ENCODE measurements at places on chromosomes 3 and 15.

DNA sequence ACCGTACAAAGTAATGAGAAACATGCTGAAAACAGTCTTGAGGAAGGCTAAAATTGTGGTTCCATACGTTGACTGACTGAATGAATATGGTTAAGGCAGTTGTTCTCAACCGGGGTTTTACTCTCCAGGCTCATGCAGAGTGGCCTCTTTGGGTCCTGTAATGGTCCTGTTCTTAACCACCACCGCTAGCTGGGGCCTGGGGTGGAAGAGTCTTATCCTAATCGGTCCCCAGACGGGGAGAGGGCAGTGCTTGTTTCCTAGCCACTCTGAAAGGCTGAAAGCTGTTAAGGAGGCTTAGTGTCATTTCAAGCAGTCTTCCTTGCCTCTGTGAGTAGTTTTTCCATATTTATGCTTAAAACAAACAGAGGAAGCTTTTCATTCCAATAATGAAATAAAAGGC is 32.0 kb downstream of the SELENOT start:
- no peak for DNase-seq

DNA sequence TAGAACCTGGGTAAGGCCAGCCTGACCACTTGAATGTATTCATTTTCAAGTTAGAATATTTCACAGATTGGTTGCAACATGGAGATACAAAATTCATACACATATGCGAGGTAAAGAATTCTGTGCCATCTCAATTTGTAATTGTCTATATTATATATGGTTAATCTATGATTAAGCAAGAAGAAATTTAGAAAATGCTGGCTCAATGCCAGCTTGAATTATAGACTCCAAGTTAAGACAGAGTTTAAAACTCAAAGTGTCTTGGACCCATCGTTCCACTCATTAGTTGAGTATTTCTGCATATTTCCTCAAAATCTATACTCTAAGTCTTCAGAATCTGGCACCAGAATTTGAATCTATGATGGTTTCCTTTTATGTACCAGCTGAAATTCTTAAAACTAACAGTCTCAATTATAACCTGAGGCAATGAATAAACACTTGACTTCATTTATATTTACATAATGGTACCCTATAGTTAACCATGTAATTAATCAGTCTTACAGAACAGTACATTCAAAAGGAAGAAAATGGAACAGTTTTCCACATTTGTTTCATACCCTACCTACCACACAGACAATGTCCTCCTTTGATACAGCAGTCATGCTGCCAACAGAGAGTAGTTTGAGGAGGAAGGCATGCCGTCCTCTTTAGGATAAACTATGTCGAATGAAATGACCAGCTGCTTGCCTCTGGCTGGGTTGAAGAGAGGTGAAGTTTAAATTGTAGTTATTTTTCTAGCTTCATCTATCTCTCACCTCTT is 95.7 kb downstream of the CD47 start:
- no peak for DNase-seq

- DNase-seq: no peak
Measured at GRCh38 chr3:72346526-72346926, 501.7 kb downstream of the SHQ1 start.

DNA sequence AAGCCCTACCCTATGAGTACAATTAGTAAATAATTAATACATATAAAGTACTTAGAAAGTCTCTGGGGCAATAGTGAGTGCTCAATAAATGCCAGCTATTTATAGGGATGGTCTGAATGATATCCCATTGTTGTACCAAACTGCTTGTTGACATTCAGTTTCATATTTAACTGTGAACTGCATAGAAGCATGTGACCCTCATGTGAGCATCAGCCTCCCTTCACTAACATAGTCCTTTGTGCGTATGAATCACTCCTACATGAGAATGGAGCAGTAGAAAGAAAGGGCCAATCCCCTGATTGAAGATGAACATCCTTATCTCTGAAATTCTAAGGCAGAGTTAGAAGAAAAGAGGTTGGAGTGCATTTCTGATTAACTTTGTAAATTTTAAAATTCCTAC is 68.7 kb upstream of the ATP10A start:
- DNase-seq: no peak

DNA sequence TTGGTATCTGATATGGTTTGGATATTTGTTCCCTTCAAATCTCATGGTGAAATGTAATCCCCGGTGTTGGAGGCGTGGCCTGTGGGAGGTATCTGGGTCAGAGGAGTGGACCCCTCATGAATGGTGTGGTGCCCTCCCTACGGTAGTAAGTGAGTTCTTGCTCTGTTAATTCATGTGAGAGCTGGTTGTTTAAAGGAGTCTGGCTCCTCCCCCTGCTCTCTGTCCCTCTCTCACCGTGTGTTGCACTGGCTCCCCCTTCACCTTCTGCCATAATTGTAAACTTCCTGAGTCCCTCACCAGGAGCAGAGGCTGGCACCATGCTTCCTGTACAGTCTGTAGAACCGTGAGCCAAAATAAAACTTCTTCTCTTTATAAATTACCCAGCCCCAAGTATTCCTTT is 246.9 kb upstream of the AGTR1 start:
- no peak for DNase-seq

DNA sequence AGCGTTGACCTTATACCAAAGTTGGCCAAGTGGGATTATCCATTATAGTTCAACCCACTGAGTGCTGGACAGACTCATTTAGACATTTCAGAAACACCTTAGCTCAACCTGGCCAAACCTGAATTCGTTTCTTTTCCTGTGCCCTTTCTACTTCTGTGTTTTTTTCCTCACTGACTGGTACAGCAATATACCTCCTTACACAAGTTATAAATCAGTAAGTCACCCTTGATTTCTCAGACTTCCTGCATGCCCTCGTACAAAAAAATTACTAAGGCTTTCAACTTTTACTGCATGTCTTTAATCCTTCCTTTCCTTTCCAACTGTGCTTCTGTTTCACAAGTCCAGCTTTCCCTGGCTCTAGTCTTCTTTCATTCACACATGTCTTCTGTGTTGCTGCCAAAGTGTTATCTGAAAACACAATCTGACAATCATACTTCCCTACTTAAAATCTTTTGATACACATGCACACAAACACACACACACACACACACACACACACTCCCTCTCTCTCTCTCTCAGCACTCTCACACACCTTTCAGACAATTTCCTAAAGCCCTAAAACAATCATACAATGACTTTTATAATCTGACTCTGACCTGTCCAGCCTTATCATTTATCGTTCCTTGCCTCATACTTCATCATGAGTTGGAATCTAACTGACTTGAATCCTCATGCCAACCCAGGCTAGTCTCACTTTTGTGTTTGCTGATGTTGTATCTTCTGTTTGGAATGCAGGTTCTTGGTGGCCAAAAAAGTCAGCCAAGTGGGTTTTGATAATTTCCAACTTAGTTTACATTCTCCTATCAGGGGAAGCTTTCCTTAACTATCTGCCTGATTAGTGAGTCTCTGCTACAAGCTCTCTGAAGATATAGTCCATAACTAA is 436.4 kb downstream of the NAALADL2 start:
- DNase-seq: no peak

DNA sequence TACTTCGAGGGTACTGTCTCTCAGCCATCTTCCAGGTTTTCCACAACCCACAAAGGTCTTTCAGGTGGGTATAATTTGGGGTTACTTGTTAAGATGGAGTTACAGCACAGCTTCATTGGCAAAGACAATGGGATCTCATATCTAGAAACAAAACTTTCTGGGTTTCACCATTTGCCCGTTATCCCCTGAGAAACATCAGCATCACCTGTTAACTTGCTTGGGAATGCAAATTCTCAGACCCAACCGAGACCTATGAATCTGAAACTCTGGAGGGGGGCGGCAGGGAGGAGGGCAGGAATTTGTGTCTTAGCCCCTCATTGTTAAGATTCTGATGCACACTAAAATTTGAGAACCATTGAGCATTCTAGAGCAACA is 176.4 kb downstream of the TNIK start:
- no peak for DNase-seq

DNA sequence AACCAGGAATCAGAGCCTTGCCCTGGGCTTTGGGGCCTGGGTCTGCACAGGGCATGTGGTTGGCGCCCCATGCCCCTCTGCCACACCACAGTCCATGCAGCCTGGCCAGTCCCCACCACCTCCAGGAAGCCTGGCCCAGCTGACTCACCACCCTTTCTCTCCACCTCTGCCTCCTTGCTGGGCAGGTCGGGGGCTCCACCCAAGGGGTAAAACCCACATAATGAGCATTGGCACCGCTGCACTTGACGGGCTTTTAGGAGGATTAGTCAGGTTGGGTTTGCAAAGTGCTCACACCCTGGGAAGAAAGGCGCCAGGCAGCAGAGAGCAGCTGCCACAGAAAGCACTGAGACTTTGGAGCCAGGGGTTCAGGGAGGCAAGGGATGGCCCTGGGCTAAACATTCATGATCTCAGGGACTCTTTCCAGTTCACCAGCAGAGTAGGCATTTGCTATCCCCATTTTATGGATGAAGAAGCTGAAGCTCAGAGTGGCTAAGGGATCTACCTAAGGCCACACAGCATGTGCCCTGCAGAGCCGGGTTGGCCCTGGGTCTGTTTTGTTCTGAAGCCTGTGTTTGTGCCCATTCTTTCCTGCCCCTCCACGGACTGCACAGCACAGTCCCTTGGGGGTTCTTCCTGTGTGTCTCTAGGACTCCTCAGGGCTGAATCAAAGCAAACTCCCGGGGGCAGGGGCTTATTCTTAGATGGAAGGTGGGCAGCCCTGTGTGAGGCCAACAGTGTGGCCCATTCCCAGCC is 113.4 kb downstream of the ETFA start:
- DNase-seq: no peak

DNA sequence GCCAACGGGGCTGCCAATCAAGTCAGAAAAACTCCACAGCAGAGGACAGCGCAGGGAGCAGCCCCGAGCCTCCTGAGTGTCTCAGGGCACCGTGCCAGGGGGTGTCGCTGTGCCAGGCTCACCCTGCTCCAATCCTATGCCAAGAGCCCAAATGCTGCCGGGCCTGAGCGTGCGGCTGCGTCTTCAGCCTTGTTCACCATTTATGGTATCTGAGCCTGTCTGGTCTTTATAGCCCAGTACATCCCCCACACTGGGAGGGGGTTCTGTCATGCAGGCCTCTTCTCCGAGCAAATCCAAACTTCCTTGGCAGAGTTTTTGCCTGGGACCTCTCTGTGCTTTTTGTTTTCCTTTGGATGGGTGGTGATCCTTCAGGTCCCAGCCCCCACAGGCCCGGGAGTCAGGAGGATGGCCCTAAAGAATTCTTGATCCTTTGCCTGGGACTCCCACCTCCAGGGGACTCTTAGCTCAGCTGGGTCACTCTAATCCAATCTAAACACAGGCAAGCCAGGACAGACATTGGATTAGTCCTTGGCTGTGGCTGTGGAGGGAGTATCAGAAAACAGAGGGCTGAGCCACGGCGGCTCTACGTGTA is 135.1 kb upstream of the HACD2 start:
- DNase-seq: no peak

DNA sequence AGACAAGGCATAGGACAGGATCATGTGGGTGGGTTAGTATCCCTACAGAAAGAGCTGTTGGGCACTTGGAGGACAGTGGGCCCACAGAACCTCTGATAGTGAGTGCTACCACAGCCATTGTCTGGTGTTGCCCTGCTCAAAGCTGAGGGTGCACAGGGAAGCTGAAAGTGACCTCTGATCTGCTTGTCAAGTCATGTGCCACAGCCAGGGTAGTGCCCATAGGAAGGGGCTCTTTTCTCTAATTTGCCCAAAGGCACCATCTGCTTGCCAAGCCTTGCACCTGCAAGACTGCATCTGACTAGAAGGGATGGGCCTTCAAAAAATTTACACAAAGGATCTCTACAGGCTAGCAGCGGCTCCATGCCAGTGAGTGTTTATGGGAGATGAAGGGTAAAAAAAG is 87.4 kb upstream of the GSK3B start:
- DNase-seq: no peak

DNA sequence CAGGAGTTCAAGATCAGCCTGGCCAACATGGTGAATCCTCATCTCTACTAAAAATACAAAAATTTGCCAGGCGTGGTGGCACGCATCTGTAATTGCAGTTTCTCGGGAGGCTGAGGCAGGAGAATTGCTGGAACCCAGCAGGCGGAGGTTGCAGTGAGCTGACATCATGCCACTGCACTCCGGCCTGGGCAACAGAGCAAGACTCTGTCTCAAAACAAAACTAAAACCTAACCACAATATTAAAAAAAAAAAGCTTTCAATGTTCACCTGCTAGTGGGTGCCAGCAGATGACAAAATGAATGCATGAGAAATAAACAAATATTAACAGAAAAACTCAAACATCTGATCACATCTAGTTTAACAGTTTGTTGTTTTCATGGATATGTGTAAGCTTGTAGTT is 9.0 kb downstream of the SLC24A1 start:
- no peak for DNase-seq

GRCh38 chr3:115245438-115245837 is 98.3 kb upstream of the ZBTB20 start:
- no peak for DNase-seq

DNA sequence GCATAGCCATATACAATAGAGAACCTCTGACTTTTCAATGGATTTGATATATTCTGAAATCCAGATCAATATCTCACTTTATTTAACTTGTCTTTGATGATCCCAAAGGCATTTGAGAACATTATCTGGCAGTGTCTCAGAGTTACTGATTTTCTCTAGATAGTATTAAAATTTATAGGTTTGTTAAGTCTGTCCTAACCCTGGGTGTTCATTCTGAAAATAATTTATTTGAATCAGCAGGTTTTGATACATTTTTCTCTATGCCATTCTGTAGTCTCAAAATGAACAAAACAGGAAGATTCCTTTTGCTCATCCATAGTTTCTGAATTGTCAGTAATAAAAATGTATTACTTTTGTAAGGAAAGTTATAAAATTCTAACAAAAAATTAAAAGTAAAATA is 14.3 kb downstream of the CCR8 start:
- no peak for DNase-seq

DNA sequence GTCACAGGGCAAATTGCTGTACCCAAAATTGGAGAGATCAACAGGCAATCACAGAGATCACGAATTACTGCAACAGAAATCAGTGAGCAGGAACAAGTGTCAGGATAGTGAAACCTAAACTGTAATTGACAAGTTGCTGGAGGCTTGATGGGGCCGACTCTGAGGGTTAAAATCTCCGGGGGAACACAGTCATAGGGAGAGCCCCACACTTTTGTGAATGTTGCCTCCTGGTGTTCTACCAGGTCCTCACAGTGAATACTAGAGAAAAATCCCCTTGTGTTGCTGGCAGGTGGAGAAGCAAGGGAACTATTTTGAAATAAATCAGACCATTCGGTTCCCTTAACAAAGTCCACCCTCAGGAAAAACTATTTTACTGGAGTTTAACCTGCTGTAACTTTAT is 697.5 kb upstream of the CBLB start:
- DNase-seq: no peak

DNA sequence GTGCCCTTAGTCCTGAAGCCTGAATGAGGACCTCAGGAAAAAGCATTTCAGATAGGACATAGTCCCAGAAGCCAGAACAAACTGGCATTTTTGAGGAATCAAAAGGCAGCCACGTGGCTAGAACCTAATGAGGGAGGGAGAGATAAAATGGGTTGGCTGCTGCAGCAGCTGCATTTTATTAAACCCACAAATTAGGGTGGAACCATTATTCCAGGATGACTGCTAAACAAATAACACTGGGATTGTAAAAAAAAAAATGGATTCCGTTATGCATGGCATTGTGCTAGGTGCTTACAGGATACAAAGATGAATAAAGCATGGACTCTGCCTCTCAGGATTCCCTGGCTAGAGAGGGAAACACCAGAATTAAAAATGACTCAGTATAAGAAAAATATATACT is 141.5 kb downstream of the SATB1 start:
- no peak for DNase-seq

Data from GM18507 (cell line).